ENCODE measurements at places on chromosomes 4 and X.

DNA sequence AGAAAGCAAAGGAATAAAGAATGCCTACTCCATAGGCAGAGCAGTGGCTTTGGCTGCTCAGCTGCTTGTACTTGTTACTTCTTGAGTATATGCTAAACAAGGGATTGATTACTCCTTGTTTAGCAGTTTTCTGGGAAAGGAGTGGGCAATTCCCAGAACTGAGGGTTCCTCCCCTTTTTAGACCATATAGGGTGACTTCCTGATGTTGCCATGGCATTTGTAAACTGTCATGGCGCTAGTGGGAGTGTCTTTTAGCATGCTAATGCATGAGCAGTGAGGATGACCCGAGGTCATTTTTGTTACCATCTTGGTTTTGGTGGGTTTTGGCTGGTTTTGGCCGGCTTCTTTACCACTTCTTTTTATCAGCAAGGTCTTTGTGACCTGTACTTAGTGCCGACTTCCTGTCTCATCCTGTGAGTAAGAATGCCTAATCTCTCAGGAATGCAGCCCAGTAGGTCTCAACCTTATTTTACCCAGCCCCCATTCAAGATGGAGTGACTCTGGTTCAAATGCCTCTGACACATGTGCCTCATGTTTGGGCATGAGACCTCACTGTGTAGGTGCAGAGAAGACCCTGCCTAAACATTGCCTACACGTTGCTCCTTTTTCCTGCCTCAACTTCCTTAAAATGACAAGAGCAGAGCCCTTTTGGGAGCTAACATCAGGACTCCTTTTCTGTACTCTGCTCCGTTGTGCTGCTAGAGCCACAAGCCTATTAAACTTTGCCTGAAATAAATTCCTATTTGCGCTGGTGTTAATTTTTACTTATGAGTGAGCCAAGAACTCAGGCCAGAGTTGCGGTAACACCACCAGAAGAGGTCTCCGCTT is 21.0 kb upstream of the UBA6 start:
- no peak for DNase-seq

- no peak for DNase-seq
Observed at GRCh38 chr4:150160473-150160872, 82.2 kb downstream of the DCLK2 start.

DNA sequence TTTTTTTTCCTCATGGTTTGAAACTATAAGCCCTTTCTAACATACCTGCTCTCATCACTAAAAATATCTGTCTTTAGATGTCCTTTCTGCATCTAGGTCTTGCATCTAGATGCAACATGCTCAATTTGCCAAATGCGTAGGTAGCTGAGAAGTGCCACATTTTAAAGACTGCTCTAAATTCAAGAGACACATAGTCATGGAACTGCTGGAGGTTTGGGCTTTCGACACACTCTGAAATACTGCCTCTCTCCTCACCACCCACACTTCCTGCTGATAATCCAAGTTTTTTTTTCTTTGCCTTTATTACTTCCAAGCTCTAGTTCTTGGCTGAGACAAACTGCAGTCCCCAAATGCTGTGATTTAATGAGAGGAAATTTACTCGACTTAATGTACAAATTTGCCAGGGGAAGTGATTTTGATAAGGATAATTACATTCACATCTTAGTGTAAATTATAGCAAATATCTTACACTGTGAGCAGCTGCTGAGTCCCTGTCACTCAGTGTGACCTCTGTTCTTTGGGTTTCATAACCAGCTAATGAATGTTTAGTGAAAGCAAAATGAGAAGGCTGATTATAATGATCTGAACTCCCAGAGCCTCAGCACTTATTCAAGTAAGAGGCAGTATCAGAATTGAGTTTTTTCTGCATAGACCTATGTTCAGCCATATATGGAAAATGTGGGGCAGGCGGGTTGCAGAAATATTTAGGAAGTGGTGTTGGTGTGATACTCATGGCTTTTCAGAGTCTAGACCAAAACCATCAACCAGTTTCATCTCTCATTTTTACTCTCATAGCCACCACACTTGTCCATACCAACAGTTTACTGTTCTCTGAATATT is 31.3 kb downstream of the DRD5 start:
- no peak for DNase-seq

- no peak for DNase-seq
Observed at GRCh38 chrX:148722966-148723365, 222.5 kb downstream of the AFF2 start.

DNA sequence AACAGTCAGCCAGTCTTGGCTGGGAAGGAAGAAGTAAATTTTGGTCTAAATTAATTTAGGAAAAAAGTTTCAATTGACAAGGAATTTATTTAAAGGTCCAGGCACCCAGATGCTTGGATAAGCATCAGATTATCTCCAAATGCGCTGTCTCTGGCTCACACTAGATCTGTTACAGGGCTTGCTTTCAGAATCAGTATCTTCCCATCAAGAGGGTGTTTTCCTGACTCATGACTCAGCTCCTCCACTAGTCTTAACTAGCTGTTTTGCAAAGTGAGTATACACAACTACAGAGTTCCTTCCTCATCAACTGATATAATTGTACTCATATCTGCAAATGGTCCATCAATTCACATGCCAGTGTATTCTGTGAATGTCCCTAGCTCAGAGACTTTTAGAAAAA is 482.1 kb upstream of the CPEB2 start:
- no peak for DNase-seq

GRCh38 chr4:81512757-81513501 is 41.2 kb upstream of the RASGEF1B start:
- no peak for DNase-seq

GRCh38 chrX:152399395-152399794 is 51.7 kb downstream of the GABRA3 start:
- DNase-seq = no peak

GRCh38 chr4:75087865-75088264 is 154.9 kb downstream of the PARM1 start:
- no peak for DNase-seq

GRCh38 chr4:4519297-4519894 is 22.5 kb downstream of the STX18 start:
- DNase-seq = no peak

GRCh38 chr4:14816623-14817261 is 185.5 kb upstream of the CPEB2 start:
- DNase-seq = no peak

- DNase-seq = no peak
Observed at GRCh38 chr4:151322570-151322969, 2.8 kb downstream of the SH3D19 start.

DNA sequence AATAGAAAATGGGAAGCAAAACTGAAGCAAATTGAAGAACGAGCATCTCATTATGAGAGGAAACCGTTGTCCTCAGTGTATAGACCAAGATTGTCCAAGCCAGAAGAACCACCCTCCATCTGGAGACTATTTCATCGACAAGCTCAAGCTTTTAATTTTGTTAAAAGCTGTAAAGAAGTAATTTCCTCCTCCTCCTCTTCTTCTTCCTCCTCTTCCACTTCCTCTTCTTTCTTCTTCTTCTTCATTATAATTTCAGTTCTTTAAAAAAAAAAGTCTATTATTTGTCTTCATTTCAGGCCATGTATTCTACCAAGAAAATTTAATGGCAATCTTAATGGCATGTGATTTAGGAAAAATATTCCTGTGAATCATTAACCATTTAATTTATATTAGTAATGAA is 7.6 kb downstream of the PRIMPOL start:
- DNase-seq = no peak

- no peak for DNase-seq
Observed at GRCh38 chrX:68699960-68700746, 52.7 kb downstream of the STARD8 start.

- no peak for DNase-seq
Observed at GRCh38 chr4:104728380-104729122, 233.9 kb upstream of the CXXC4 start.

- no peak for DNase-seq
Observed at GRCh38 chr4:181213551-181213950, 1029.7 kb upstream of the TENM3 start.

- no peak for DNase-seq
Observed at GRCh38 chr4:138671106-138671505, 344.5 kb upstream of the NOCT start.

GRCh38 chr4:152176627-152177214 is 359.2 kb downstream of the FBXW7 start:
- no peak for DNase-seq

GRCh38 chr4:120853161-120853935 is 69.2 kb downstream of the PRDM5 start:
- DNase-seq = no peak

DNA sequence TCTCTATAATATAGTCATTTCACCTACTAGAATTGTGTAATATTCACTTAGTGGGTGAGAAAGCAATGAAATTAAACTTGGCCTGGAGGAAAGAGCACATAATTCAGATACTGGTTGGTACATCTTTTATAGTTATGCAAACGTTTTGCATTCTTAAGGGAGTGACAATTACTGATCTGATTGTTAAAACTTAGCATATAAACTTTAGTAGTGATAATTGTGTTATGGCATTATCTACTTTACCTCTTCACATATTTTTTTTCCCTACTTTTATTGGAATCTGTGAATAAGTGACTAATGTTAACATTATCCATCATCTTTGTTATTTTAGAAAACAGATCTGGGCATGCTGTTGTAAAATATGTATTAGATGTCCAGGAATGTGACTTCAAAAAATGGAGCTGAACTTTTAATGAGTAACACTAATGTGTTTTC is 217.4 kb upstream of the GIMD1 start:
- DNase-seq = no peak

DNA sequence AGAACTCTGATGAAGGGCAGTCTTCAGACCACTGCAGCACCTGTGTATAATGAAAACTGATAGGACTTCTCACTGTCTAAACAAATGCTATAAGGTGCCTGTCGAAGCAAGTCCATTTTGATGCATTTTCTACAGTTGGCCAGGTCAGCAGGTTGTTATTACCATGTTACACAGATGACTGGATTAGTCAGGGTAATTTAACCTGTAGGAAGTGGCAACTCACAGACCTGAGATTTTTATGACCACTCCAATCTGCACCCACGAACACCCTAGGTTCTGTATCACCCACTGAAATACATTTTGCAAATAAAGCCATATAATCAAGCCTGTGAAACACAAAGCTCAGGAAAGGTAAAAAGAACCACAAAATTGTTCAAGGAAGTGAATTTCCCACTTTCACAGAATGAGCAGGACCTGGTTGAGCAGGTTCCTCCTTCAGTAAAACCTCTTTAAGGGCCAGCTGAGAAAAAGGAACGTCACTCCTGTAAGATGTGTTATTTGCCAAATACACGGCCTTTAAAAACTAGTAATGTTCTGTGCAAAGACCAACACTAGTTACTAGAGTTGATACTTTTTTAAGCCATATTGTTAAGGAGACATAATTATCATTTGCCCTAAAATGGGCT is 12.7 kb downstream of the MAML3 start:
- no peak for DNase-seq

GRCh38 chrX:118802857-118803256 is 20.8 kb upstream of the ZCCHC12 start:
- DNase-seq = no peak

- DNase-seq = no peak
Observed at GRCh38 chr4:24856586-24856985, 56.3 kb downstream of the CCDC149 start.

DNA sequence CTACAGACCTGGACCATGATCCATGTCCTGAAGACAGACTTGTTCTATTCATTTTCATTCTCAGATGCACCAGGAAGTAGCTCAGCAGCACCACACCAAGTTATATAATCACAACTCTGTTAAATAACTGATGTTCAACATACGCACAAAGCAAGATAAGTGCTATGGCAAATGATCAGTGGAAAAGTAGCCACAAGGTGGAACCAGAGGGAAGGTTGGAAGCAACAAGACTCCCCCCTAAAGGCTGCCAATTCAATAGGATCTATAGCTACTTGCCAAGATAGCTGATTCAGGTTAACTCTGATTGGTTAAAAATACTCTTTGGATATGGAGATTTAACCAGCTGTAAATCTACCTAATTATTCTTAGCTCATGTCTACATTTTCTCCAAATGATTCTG is 23.7 kb upstream of the FAM47B start:
- DNase-seq = peak; percentile 5

- no peak for DNase-seq
Observed at GRCh38 chr4:159444678-159445077, 341.8 kb downstream of the RAPGEF2 start.

DNA sequence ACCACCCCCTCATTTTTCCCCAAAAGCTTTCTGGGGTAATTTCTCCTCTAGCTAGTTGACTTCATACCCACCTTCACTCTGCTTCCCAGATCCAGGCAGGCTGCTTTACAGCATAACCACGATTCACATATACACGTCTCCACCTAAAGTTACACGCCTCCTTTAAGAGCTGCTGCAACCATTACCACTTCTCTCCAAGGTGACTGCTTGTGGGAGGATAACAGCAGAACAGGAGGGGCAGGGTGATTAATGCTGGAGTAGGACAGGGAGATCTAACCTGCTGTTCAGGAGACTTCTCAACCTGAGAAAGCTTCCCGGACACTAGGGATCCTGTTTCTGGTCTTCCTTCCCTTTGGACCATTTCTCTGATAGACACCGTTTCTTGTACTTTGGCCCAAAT is 77.4 kb downstream of the MGST2 start:
- DNase-seq = no peak

- no peak for DNase-seq
Observed at GRCh38 chr4:118410138-118410537, 57.3 kb upstream of the PRSS12 start.

DNA sequence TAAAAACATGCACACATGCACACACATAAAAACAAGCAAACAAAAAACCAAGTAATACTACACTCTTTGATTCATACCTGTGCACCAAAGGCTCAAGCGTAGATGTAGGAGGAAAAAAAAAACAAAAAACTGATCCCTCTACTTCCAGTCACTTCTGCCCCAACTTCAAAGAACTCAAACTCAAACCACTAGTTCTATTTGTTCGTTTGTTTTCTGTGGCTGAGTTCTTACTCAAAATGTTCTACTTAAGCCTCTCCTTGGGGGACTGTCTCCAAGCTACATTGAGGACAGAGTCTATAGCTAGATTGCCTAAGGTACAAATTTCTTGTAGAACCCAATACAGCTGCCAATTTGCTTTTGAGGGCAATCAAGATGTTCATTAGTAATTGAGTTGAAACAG is 171.0 kb upstream of the ATOH1 start:
- no peak for DNase-seq

DNA sequence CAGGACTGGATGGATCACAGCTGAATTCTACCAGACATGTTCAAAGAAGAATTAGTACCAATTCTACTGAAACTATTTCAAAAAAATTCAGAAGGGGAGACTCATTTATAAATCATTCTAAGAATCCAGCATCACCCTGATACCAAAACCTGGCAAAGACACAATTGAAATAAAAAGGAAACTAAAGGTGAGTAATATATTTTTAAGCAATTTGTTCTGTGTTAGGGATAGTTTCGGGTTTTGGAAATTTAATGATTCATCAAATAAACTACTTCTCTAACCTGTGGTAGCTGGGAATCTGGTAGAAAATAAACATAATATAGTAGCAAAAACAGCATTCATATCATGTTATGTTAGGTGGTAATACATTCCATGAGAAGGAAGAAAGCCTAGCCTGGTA is 662.2 kb upstream of the BOD1L1 start:
- no peak for DNase-seq

All from NCI-H1092 (cell line).